ENCODE measurements at places on chromosomes 1 and 21.
A peak's percentile ranks its signal among the peaks of the same experiment; 100 is the strongest.

GRCh38 chr1:221093903-221094791 is 214.9 kb downstream of the HLX start:
- DNase-seq, result no peak

DNA sequence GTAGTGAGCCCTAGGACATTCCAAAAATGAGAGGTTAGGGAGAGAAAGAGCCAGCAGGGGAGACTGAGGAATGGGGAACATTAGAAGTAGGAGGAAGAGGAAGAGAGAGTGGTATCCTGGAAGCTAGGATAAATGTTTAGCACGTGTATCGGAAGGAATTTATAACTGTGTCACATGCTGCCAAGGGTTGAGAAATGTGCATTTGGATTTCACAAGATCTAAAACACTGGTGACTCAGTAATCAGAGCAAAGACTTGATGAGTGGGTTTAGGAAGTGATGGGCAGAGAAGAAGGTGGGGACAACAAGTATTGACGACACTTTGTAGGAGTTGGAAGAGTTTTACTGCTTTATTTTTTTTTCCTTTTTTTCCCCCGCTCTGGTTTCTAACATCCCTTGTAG is 193.9 kb downstream of the FMN2 start:
- no peak for DNase-seq

DNA sequence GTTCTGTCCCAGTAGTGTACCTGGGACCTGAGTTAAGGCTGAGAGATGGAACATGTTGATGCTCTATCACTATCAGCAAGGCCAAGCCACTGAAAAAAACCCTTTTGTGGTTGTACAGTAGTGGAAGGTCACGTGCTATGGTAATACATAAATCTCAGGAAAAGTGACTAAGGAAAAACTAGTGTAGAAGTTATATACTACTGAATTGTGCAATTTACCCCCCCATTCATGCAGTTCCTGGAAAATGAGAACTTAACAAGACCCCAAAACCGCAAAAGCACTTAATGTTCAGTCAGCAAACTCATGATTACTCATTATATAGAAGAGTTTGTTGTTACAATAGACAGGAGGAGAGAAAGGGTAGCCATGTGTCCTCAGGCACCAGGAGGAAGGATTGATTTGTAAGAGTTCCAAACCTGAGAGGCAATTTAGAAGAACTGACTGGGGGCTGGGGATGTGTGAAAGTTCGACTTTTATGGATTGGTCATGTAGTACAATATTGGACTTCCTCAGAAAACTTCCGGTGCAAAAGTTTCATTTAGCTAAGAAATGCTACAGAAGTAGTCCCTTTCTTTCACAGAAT is 91.6 kb downstream of the RGL1 start:
- no peak for DNase-seq

GRCh38 chr21:40840401-40841125 is 6.4 kb downstream of the DSCAM start:
- no peak for DNase-seq

DNA sequence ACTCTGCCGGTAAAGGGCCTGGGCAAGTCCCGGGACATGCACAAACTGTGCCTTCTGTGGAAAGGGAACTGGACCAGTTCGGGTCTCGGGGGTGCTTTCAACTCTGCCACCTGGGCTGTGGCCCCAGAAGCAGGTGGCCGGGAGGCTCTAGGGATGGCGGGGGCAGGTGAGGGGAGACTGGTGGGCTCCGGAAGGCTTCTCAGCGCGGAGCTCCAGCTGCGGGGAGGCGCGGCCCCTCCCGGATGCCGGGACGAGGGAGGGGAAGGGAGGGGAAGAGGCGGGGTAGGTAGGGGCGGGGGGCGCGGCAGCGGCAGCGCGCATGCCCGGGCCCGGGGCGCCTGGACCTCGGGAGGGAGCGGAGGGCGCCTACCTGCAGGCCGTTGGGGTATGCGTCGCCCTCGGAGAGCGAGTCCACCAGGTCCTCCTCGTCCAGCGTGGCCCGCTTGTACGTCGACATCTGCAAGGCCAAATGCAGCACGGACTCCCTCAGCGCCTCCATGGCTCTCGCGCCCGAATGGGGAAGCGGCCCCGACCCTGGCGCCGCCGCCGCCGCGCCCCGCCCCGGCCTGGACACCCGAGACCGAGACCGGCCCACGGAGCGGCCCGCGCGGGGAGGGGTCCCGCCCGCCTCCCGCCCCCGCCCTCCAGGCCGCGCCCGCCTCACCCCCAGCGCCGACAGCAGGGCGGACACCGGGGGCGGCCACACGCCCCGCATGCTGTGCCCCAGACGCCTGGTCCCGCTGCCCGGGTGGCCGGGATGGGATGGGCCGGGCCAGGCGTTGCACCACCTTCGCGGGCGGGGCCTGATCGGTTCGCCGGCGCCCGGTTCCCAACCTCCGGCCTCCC is at the start of gene ECE1:
ECE1 (minus strand) TSS at position 764 of the 846 bp plus-strand sequence; CDS start at position 715, 49 bp downstream.
- DNase-seq, result peak; percentile 36

DNA sequence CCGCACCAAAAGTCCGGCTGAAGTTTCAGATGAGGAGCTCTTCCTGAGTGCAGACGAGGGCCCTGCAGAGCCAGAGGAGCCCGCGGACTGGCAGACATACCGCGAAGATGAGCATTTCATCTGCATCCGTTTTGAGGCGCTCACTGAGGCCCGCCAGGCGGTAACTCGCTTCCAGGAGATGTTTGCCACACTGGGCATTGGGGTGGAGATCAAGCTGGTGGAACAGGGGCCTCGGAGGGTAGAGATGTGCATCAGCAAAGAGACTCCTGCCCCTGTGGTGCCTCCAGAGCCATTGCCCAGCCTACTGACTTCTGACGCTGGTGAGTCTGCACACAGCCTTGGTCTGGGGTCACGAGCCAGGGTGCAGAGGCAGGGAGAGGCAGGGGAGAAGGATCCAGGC is 84.7 kb downstream of the TRIM11 start:
- no peak for DNase-seq

GRCh38 chr1:4622821-4623220 is 31.6 kb upstream of the AJAP1 start:
- DNase-seq, result no peak

GRCh38 chr21:25582888-25583287 is 24.4 kb downstream of the MRPL39 start:
- DNase-seq, result no peak

DNA sequence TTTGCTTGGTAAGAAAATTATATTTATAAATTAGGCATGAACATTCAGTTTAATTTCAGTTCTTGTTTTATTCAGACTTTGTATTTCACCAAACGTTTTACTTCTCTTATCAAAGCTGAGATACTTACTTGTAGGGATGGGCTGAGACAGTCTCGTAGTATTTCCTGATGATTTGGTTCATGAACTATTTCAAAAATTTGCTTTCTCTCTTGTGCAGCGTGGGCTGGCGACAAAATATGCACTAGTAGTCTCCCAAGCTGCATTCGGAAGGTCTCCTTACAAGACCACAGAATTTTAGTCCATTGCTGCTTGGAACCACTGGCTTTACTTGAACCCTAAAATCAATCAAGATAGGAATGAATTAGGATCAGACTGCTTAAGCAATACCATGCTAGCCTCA is 91.7 kb upstream of the GNG4 start:
- DNase-seq, result no peak

- peak; percentile 23 for DNase-seq
Observed at GRCh38 chr1:65764052-65764451, 28.6 kb upstream of the PDE4B start.

DNA sequence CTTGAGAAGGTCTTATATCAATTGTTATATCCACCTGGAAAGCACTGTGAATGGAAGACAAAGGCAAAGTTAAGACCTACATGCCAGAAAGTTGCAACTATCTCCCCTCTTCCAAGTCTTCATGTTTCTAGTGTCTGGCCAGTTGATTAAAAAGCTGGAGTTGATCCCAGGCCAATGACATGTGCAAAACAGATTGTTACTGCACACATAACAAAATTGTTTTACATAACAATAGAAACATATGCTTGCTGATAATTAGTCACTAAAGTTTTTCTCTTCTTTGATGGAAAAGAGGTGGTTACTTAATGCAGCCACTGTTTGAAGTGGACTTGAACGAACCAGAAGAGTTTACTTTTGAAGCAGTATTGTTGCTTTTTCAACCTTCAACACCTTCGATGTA is 158.2 kb downstream of the TGFBR3 start:
- DNase-seq, result no peak

- DNase-seq, result no peak
Observed at GRCh38 chr1:180181996-180182642, 27.4 kb downstream of the QSOX1 start.

DNA sequence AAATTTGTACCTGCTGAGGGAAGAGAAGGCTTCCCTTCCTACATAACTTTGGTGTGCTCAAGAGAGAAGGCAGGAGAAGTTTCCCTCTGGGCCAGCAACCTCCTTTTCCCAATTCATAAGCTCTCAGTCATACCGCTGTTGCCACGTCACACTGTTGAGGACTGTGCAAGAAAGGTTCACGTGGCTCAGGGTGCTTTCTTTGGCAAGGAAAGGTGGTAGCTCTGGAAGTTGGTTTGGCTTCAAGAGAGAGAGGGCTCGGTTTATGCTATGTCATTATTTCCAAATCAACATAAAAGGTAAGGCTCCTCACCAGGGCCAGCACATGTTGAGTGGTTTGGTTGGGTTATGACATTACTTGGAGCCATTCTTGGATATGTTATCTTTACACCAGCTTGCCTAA is 77.3 kb downstream of the TNFSF18 start:
- DNase-seq, result no peak

DNA sequence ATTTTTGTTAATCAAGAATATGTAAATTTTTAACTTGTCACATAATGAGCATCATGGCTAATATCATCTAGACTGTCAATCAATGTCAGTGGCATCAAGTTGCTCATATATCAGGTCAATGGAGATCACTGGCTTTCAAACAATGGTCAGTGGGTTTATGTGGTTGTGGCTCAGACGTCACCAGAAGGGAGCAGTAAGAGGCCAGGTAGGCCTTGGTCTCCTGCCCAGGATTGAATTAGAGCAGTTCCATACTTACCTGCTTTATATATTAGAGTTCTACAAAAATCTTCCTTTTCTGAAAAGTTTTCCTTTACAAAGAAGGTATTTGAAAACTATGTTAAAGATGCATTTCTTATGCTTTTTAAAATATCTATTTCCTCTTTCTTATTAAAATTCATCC is 206.3 kb upstream of the B3GALT2 start:
- DNase-seq, result no peak

All from HT-29 (cell line).